ENCODE measurements at places on chromosomes 4 and X.
A peak's percentile ranks its signal among the peaks of the same experiment; 100 is the strongest.

DNA sequence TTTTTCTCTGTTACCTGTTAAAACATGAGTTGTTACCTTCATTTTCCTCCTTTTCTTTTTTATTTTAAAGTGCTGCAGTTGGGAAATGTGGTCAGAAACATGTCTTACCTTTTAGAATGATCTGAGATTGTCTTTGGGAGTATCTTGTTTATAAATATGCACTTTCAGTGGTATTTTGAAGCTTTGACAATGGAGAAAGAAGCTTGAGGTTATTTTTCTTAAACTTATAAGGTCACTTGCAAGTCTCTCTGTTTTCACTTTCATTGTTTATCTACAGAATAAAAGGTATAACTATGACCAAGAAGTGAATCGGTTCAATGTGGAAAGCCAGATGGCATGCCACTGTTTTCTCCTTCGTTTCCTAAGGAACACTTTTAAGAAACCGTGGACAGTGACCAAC lies 167.5 kb upstream of the SLC7A11 start:
- DNase-seq, result no peak
- no peaks in the 10 kb centered on the region for H3K36me3 ChIP-seq
- H3K4me1 ChIP-seq, result no peaks in the 10 kb centered on the region
- H3K27ac ChIP-seq, result no peak overlapping the region
- no peak overlapping the region for H3K4me3 ChIP-seq
- H3K27me3 ChIP-seq, result no peaks in the 10 kb centered on the region

GRCh38 chrX:30635630-30636029 lies 17.6 kb upstream of the GK start:
- no peaks in the 10 kb centered on the region for H3K27me3 ChIP-seq
- H3K4me1 ChIP-seq, result no peaks in the 10 kb centered on the region
- H3K27ac ChIP-seq, result no peak overlapping the region
- no peak for DNase-seq

DNA sequence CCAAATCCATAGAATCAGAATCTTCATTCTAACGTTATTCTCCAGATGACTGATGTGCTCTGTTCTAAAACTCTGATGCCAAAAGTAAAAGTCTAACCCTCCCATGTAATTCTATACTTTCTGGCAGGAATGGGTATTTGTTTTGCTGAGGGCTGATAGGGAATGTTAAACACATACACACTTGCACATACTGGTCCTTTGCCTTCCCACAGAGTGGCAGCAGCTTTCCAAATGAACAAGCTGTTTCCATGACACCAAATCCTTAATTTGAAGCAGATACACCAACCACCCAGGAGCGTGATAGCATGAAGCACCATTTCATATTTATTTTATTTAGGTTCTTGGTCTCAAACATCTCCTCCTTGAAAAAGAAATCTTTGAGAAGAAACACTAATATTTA lies 155.5 kb upstream of the PRDX4 start:
- no peak for DNase-seq
- no peaks in the 10 kb centered on the region for H3K4me1 ChIP-seq
- no peaks in the 10 kb centered on the region for H3K36me3 ChIP-seq
- H3K27me3 ChIP-seq, result no peaks in the 10 kb centered on the region
- H3K4me3 ChIP-seq, result no peak overlapping the region
- no peak overlapping the region for H3K27ac ChIP-seq

DNA sequence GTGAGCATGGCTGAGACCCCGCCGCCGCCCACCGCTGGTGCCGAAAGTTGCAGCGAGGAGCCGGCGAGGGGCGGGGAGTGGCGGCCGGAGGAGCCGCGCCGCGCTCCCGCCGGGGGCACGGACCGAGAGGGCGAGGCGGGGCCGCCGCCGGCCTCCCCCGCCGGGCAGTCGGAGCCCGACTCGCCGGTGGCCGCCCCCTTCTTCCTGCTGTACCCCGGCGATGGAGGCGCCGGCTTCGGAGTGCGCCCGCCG lies 16.5 kb downstream of the UTP3 start:
- H3K36me3 ChIP-seq, result no peaks in the 10 kb centered on the region
- peak overlapping the region; percentile 85 for H3K4me3 ChIP-seq
- H3K27ac ChIP-seq, result peak overlapping the region; percentile 79
- no peaks in the 10 kb centered on the region for H3K4me1 ChIP-seq

DNA sequence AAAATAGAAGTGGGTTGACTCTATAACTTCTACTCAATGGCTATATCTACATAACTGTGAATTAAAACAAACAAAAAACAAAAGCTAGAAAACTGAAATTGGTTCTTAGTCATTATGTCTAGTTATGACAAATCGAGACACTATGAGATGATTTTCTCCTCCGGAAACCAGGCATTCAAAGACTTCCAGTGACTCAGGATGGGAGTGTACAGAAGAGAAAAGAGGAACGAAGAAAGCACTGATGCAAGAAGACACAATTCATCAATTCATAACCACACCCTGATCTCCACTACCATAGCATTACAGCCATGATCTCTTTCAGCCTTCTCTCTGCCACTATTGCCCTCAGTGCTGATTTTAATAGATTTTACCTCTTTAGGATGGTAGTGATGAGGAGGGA lies 253.6 kb downstream of the CBLL2 start:
- no peaks in the 10 kb centered on the region for H3K4me1 ChIP-seq
- H3K36me3 ChIP-seq, result no peaks in the 10 kb centered on the region
- DNase-seq, result no peak
- no peak overlapping the region for H3K4me3 ChIP-seq
- H3K27ac ChIP-seq, result no peak overlapping the region
- H3K27me3 ChIP-seq, result no peaks in the 10 kb centered on the region

DNA sequence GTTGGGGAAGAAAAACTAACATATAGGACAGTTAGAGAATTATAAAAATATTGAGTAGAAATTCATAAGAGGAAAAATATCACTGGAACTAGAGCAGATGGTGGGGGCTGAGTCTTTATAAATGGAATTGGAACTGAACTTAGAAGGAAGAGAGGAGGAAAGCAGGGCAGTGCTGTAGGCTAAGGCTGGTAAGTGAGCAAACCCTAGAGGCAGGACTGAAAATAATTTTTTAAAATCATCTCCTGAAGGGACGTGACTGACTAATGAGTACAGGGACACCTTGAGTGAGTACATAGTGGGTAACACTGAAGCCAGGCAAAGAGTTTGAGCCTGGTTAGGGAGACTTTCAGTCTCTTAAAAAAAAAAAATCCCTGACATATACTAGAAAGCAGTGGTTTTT lies 63.3 kb downstream of the GALNT7 start:
- H3K36me3 ChIP-seq, result peaks cover 2% of the 10 kb centered on the region
- no peak overlapping the region for H3K27ac ChIP-seq
- H3K4me1 ChIP-seq, result no peaks in the 10 kb centered on the region

DNA sequence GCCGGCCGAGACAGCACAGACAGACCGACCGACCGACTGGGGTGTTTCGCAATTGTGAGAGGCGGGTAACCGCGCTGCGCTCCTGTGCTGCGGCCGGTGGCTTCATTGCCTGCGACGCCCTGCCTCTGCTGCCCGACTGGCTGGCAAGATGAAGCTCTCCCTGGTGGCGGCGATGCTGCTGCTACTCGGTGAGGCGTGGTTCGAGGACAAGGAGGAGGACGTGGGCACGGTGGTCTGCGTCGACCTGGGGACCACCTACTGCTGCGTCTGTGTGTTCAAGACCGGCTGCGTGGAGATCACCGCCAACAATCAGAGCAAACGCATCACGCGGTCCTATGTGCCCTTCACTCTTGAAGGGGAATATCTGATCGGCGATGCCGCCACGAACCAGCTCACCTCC lies 565.7 kb upstream of the SMIM31 start:
- H3K27me3 ChIP-seq, result no peaks in the 10 kb centered on the region
- no peak overlapping the region for H3K4me3 ChIP-seq
- no peak for DNase-seq
- H3K4me1 ChIP-seq, result peaks cover 7% of the 10 kb centered on the region
- no peak overlapping the region for H3K27ac ChIP-seq

GRCh38 chrX:140509468-140510305 lies 4.8 kb upstream of the SOX3 start:
- H3K4me1 ChIP-seq, result no peaks in the 10 kb centered on the region
- peaks cover 98% of the 10 kb centered on the region for H3K27me3 ChIP-seq
- no peak overlapping the region for H3K27ac ChIP-seq

DNA sequence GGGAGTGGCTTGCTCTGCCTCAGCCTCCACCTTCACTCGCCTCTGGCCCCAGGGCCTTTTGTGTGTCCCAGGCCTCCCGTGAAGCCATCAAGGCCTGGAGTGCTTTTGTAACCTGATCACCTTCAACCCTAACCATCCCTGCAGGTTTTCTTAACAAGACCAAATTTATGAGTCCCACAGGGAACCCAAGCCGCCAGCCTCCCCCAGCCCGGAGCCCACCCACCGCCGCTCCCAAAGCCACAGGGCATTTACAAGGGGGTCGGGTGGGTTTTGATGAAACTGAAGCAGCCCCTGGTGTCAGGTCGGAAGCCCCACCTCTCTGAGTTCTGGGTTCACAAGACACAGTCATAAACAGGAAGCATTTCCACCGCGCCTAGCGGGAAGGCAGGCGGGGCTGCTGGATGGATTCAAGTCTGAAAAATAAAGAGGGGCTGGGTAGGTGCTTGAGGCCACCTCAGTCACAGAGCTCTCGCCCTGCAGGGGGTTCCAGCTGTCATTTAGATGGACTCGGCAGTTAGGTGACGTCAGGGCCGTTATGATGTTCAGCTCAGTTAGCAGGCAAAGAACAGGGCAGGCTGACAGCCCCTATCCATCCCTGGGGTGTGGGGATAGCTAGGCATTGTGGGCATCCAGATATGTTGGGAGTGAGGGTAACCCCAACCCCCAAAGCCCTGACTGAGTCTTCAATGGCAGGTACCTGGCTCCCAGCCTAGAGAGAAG lies 128.5 kb downstream of the BCOR start:
- H3K4me1 ChIP-seq, result no peaks in the 10 kb centered on the region
- no peak overlapping the region for H3K4me3 ChIP-seq
- no peak overlapping the region for H3K27ac ChIP-seq

DNA sequence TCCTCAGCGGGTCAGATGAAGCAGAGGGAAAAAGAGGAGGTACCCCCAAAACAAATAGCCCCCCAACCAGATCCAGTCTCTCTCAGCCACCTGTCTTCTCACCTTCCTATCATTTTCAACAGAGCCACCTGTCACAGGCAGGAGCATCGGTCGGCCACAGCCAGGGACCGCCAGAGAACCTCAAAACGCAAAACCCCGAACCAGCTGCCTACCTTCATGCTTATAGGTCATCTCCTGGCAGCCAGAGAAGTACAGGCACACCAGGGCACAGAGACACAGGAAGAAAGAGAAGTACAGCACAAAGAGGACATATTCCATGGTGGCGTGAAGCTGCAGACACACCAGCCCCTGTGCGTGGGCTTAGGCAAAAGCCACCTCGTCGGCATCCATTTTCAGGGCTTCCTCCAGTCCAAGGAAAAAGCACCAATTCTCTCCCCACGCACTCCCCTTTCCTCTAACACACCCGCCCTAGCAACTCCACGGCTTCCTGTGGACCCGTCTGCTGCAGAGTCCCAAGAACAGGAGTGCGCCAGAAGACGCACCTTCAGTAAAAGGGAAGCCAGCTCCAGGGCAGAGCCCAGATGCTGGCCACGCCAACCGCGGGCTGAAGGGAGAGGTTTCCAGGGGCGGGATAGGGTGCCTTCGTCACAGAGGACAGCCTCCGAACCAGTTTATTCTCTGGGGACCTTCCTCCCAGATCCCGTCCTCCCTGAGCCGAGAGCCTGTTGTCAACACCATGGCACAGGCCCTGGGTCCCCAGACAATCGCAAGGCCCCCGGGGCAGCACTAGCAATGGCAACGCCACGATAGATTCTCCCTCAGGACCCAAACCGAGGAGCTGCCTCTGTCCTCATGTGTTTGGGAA lies 51.8 kb upstream of the C4orf50 start:
- peaks cover 11% of the 10 kb centered on the region for H3K4me1 ChIP-seq
- no peak overlapping the region for H3K4me3 ChIP-seq
- no peaks in the 10 kb centered on the region for H3K36me3 ChIP-seq
- no peak overlapping the region for H3K27ac ChIP-seq

DNA sequence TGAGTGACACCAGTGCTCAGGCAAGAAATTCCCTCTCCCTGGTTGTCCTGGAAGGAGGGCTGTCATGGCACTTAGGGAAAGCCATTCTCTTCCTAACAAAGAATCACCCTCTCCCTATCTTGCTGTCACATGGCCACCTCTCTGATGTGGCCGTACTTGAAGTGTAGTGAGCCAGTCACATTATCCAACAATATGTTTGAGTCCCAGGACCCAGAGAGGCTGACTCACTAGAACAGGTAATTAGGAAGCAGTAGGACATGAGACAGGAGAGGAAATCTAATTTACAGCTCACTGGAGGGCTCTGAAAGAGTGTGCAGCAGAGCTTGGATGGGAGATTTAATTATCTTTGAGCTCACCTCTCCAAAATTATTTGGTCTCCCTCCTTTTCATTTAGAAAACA lies 299.1 kb downstream of the ARHGAP24 start:
- H3K27ac ChIP-seq, result peak overlapping the region; percentile 50
- DNase-seq, result peak; percentile 70
- H3K36me3 ChIP-seq, result peaks cover 4% of the 10 kb centered on the region
- peak overlapping the region; percentile 37 for H3K4me3 ChIP-seq

GRCh38 chr4:38268837-38269236 lies 308.6 kb downstream of the PTTG2 start:
- no peak overlapping the region for H3K4me3 ChIP-seq
- H3K27me3 ChIP-seq, result no peaks in the 10 kb centered on the region
- no peaks in the 10 kb centered on the region for H3K4me1 ChIP-seq

DNA sequence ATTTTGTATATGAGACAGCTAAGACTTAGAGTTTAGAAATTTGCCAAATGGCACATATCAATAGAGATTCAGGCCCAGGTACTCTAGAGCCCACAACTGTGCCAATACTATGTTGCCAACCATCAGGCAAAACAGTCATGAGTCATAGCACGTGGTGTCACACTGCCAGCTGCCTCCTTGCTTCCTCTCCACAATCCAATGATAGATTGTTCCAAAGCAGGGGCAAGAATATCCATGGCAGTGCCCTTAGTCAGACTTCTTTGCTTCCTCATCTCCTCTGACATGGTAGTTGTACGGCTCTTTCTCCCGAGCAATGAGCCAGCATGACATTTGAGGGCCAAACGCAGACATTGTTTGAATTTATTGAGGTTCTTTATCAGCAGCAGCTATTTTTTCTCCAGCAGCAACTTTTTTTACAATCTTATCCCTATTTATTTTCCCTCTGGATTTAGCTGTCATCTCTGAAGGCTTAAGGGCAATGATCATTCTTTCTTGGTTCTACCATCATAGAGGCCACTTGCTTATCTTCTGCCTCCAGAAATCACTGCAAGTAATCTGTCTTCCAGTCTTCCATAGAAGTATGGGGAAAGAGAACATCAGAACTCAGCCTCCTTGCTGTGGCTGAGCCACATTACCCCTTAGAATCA lies 169.7 kb downstream of the COL4A6 start:
- H3K36me3 ChIP-seq, result peaks cover 6% of the 10 kb centered on the region
- H3K4me1 ChIP-seq, result no peaks in the 10 kb centered on the region
- H3K4me3 ChIP-seq, result no peak overlapping the region
